ENCODE measurements at places on chromosomes 1 and 21.
A peak's percentile ranks its signal among the peaks of the same experiment; 100 is the strongest.

DNA sequence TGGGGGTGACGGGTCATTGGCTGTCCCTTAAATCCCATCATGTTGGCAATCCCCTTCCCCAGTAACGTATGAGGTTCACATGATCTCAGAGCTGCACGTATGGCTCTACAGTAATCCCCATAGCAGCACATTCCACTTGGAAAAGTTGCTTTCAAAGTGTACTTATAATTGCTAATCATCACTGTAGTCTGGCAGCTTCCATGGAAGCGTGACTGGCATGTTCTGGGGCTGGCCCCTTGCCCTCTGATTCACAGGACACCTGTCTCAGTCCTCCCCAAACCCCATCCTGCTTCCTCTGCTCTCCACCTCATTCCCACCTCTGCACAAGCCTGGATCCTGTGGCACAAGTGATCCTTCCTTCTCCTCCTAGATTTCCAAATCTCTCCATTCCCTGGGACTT is 102.2 kb downstream of the TSEN15 start:
- DNase-seq: no peak

GRCh38 chr1:46173361-46173856 is 1.5 kb upstream of the TSPAN1 start:
- peak; percentile 18 for DNase-seq

- DNase-seq: no peak
Measured at GRCh38 chr1:89646259-89646658, 13.3 kb downstream of the LRRC8C start.

GRCh38 chr1:199041173-199041914 is 402.5 kb downstream of the PTPRC start:
- DNase-seq: peak; percentile 18

GRCh38 chr1:246907472-246907871 is 24.3 kb downstream of the AHCTF1 start:
- DNase-seq: peak; percentile 79

All from fibroblast of pulmonary artery (primary cell).